Suppressor macrophage (primary cell): ENCODE measurements at places on chromosomes 5 and 9.

DNA sequence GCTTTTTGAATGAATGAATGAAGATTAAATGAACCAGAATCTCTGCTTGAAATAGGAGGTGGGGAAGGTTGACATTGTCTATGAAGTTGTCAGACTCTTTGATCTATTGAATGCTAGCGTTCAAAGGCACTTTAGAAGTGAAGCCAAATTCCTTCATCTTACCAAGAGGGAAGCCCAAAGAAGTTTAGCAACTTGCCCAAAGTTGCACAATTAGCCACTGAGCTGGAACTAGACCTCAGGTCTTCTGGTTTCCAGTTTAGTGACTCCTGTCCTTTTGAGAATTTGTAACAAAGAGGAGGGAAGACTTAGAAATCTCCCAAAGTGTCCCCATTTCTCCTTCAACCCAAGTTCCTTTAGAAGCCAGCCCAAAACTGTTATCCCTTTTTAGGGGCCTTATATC is 20.7 kb upstream of the SLC1A3 start:
- DNase-seq = peak; percentile 74

- peak; percentile 60 for DNase-seq
Measured at GRCh38 chr5:151271336-151271735, 18.4 kb downstream of the GM2A start.

- DNase-seq = no peak
Measured at GRCh38 chr5:54088081-54088480, 222.3 kb downstream of the ARL15 start.

- DNase-seq = no peak
Measured at GRCh38 chr5:82639393-82640144, 361.4 kb upstream of the RPS23 start.

GRCh38 chr5:165906871-165907270 is 2384.6 kb upstream of the WWC1 start:
- DNase-seq = no peak

DNA sequence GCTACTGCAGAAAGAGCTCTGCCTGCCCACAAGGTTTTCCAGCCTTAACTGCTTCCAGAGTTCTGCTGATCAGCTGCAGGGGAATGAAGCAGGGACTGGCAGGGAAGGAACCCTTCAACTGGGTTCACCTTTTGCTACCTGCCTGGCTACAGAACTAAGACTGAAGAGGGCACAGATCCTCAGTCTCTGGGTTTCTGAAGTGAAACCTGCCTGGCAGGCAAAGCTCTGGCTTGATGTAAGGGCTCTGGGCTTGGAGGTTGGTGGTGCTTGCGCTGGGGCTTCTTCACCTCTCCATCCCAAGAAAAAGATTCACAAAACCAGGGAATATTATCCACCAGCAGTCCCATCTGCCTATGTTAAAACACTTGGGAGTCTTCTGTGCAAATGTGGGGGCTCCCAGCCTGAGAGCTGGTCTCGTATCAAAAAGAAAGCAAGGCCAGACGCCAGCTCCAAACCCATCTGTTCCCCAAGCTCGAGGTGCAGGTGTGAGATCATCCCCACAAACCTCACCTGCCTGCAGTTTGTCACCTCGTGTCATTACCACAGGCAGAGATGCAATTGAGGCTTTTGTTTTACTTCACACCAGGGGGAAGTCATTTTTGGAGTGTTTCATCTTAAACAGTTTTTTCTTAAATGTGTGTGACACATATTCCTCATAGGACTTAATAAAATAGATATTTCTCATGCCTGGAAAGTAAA is 58.3 kb downstream of the BNC2 start:
- no peak for DNase-seq

DNA sequence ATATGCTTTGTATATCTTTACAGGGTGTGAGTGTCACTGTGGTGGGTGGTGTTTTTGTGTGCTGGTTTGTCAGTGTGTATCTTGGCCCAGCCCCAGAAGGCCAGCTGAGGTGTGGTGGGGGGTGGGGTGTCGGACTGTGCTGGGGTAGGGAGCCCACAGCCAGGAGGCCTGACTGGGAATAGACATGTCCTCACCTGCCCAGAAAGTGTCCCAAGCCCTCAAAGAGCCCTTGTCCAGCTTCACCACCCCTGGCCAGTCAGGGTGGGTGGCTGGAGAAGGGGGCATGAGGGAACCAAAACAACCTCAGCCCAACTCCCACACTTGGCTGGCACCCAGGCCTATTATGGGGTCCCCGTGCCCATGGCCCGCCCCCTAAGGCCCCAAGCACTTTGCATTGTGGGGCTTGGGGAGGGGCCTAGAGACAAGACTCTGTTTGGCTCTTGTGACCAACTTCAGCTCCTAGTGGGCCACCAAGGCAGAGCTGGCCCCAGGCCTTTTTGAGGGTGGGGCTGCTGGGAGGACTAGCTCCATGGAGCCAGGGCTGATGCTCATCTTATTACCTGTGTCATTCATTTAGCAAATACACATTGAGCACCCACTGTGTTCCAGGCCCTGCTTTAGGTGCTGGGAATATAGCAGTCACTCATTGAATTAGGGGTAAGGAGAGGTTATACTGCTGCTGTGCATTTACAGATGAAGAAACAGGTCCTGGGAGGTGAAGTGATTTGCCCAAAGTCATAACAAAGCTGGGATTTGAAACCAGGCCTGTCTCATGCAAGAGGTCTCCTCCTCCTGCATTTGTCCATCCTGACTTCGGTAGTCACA is 56.2 kb upstream of the PSD2 start:
- no peak for DNase-seq

DNA sequence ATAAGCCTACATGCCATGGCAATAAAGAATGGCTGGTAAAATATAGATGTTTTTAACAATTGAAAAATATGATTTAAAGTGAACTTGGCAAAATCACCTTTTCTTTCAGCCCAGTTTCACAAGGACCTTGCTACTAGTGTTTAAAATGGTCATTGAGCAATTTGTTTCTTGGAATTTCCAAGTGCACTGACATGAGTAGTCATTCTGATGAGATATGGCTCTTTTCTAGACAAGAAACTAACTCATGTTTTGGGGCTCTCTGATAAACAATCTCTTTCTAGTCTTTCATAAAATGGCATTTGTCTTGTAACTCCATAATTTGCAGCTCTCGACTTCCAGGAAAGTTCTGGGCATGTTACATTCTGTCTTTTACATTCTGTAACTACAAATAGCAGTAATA is 176.8 kb downstream of the NR2F1-AS1 start:
- DNase-seq = no peak

- DNase-seq = no peak
Measured at GRCh38 chr9:124695280-124695890, 75.7 kb downstream of the NR6A1 start.

- DNase-seq = no peak
Measured at GRCh38 chr5:40584054-40584453, 95.7 kb upstream of the PTGER4 start.

DNA sequence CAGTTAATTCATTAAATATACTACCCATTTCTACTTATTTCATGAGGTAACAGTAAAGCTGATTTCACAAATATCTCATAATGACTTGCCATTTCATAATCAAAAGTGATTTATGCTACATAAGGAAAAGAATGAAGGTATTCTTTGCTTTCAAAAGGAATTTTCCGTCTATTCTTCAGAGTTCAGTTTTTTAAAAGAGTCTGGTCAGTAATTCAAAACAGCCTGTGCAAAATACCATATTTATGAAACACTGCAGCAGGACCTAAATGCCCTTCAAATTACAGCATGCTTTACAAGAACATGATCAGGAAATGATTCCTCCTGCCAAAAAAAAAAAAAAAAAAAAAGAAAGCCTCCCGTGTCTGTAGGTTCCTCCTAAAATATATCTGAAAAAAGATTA is 154.7 kb downstream of the KIAA0825 start:
- no peak for DNase-seq

- no peak for DNase-seq
Measured at GRCh38 chr5:35483191-35483590, 134.5 kb upstream of the SPEF2 start.

DNA sequence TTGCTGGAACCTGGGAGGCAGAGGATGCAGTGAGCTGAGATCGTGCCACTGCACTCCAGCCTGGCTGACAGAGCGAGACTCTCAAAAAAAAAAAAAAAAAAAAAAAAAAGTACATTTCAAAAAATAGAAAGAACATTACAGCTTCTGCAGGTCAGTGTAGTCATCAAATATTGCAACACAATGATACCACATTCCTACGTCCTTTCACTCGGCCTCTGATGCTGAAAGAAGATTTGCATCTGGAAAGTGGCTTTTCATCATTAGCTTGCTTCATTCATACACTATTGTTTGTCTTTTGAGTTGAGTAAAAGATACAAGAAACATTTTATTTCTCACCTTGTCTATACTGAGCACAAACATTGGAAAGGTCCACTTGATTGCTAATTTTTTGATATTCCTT is 59.6 kb upstream of the CPLANE1 start:
- no peak for DNase-seq

DNA sequence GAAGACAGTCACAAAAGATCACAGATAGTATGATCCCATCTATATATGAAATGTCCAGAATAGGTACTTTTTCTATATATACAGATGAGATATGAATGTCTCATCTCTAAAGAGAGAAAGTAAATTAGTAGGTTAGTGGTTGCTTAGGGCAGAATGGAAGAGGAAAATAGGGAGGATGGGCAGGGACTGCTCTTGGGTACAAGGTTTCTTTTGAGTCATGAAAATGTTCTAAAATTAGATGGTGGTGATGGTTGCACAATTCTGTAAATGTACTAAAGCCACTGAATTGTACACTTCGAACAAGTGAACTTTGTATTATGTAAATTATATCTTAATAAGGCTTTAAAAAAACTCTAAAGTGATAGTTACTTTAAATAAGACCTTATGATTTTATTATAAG is 59.6 kb upstream of the GRAMD2B start:
- no peak for DNase-seq

- peak; percentile 55 for DNase-seq
Measured at GRCh38 chr5:52787600-52788504, at the start of the genes ITGA1 and PELO. Gene ITGA1, plus strand, starts transcription at chr5:52787916. Its CDS starts 438 bp downstream, at chr5:52788354. Gene PELO, plus strand, starts transcription at chr5:52787916. Its CDS starts 12,479 bp downstream, at chr5:52800395.

- DNase-seq = no peak
Measured at GRCh38 chr9:90105773-90106172, 501.0 kb downstream of the GADD45G start.

GRCh38 chr9:16329671-16330113 is 540.8 kb downstream of the BNC2 start:
- DNase-seq = no peak

DNA sequence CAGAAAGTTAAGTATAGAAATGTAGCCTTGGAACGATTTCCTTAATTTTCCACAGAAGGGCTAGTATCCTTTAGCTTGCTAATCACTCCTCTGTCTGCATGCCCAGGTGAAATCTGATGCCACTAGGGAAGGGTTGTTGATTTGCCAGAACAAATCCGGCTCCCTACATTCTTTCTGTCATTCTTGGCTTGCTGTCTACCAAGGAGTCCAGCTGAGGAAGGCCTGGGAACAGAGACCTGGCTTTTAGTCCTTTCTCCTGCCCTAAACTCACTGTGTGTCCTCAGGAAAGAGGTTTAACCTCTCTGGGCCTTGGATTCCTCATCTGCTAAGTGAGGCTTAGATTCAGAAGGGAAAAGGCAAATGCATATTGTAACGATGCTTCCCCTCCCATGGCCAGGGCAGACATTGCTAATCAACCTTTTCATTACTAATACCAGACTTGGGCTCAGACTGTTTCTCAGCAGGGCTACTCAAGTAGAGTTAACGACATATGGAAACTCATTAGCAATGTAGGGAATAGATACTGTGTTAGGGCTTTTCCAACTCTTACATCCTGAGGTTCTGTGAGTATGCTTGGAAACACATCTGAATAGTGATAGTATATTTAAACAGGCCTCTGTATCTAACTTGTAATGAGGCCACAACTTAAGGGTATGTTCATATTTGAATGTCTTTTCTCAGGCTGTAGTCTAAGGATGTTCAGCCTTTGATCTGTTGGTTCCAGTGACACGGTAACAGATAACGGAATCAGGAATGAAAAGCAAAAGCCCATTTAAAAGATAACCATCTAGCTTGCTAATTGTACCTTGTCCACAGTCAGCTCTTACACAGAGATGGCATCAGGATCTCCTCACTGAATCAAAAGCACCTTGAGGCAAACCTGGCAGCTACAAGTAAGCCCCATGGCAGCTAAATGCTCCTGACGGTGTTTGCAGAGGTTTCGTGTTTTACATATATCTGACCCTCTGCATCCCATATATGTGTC is 4.1 kb downstream of the GALNT10 start:
- no peak for DNase-seq

DNA sequence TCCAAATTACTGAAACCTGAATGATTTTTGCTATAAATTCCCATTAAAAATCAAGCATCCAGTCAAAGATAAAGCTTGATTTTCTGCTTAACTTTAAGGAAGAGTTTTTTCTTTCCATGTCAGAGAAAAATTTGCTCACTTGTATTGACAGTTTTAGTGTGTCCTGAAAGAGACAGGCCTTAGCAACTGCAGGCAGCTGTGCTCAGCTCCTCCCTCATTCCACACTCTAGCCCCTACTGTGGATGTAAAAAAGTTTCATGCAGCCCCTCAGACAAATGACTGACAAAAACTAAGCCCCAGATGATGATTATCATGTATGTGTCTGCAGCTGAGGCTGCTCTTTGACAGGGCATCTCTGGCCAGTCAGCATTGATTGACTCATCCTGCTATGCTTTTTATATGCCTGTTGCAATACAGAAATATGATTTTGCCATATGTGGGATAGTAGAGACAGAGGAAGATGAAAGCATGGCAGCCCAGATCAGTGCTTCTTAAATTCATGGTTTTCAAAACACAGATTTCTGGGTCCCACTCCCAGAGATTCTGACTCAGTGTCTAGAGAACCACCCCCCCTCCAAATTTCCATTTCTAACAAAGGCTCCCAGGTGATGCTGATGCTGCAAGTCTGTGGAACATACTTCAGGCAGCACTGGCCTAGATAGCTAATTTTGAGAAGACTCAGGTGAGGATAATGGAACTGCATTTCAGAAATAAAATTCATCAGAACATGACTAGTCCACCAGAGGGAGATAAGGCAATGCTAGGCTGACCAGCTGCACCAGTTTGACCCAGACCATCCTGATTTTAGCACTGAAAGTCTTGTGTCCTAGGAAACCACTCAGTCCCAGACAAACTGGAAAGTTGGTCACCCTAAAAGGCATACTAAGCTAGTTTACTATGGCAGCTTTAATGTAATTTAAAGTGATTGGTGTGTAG is 298.7 kb upstream of the KCNN2 start:
- DNase-seq = no peak

- no peak for DNase-seq
Measured at GRCh38 chr5:14851050-14851419, 20.5 kb downstream of the ANKH start.

DNA sequence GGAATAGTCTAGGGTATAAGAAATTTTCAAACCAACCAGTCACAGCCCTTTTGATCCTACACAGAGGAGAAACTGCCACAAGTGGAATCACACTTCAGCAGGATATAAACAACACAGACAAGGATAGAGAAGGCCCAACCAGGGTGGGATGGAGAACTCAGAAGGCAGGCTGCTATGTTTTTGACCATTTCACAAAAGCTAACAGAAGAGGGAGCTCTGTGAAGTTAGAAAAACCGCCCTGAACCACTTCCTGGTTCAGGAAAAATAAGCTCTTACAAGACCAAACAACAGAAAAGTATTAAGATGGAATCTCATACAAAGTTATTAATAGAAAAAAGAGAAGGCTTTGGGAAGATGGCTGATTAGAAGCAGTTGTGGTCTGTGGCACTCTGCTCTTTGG is 960 bp upstream of the IFNB1 start:
- DNase-seq = peak; percentile 66
